Type B pancreatic cell (in vitro differentiated cells): ENCODE measurements at places on chromosomes 1 and 21.

DNA sequence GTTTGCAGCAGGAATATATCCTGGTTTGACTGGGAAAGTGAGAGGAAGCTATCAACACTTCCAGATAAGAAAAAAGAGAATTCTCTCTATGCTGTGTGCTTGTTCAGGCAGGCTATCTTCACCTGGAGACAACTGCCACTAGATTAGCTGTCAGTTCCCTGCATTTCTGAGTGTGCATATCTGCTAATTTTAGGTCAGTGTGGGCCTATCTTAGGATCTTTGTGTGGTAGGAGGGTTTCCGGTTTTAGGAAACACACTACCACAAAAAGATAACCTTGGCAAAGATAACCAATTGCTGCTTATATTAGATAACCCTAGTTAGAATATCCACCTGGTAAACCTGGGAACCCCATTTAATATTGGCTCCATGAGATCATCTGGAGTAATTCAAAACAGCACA lies 22.5 kb upstream of the GBP5 start:
- no peak for DNase-seq

- DNase-seq = peak; percentile 58
These were observed 288.3 kb downstream of the PCP4 start for GRCh38 chr21:40155563-40155962.

DNA sequence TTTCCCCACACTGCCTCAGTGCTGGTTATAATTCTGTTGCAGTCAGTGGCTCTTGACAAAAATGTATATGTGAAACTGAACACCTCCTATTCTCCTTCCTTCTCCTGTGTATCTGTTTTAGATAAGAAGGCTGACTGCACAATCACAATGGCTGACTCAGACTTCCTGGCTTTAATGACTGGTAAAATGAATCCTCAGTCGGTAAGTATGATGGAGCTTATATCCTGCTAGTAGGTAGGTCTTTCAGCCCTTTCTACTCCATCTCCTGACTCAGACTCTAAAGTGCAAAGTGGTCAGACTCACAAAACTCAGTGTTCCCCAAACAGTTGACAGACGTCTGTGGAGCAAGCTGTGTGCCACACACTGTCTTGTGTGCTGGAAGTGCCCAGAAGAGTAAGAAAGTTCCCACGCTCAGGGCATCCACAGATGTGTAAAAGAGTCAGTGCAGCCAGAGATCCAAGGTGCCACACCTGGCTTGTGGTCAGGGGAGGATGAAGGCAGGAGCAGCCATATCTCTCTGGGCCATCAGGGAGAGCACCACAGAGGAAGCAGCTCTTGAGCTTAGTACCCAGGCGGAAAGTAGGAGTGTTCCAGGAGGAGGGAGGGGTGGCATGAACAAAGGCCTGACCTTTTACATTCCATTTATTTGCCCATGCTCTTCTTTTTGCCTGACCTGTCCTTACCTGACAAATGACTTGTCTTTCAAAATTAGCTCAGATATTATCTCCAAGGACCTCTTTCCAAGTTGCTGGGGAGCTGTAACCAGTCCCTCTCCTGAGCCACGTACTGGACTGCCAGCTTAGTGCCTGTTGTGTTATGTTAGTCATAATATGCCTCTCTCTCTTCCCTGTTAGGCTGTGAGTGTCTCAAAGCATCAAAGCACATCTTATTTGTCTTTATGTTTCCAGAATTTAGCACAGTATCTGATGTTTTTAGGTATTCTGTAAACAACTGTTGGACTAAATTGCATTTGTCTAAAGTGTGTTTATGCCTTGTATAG lies 14.0 kb upstream of the PODN start:
- no peak for DNase-seq

DNA sequence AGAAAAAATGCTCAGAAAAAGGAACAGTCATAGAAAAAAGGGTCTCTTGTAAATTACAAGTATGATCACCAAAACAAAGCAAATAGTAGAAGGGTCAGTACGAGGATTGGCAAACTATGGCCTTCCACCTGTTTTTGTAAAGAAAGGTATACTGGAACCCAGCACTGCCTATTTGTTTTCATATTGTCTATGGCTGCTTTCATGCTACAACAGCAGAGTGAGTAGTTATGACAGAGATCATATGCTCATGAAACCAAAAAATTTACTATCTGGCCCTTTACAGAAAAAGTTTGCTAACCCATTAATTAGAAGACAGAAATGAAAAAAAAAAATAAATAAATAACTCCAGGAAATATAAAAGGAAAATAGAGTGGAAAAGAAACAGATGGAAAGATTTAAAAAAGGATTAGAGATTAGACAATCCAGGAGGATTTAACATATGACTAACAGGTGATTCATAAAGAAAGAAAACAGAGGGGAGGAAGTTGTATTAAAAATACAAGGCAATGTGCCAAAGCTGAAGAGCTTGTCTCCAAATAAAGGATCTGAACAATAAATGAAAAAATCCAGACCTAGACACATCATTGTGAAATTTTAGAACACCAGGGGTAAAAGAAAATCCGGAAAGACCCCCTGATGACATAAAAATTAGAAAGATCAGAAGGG lies 108.5 kb upstream of the SERTAD4 start:
- no peak for DNase-seq

GRCh38 chr1:154849645-154850131 lies 20.4 kb downstream of the KCNN3 start:
- no peak for DNase-seq

DNA sequence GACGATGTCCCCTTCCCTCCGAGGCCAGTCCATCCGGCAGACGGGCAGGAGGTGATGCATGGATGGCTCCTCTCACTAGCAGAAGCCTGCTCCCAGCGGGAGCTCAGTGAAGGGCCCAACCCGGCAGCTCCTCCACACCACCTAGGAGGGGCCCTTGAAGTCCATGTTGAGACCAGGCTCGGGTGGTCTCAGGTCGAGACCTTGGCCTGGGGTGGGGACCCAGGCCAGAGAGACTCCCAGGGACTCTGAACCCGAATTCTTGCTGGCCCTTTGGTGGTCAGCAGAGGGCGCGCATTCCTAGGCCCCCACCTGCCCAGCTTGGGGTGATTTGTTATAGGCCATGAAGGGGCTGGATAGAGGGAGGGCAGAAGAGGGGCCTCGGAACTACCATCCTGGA lies 642 bp upstream of the NT5C1A start:
- DNase-seq = no peak

- DNase-seq = no peak
These were observed 83.5 kb downstream of the DENND1B start for GRCh38 chr1:197691816-197692215.

DNA sequence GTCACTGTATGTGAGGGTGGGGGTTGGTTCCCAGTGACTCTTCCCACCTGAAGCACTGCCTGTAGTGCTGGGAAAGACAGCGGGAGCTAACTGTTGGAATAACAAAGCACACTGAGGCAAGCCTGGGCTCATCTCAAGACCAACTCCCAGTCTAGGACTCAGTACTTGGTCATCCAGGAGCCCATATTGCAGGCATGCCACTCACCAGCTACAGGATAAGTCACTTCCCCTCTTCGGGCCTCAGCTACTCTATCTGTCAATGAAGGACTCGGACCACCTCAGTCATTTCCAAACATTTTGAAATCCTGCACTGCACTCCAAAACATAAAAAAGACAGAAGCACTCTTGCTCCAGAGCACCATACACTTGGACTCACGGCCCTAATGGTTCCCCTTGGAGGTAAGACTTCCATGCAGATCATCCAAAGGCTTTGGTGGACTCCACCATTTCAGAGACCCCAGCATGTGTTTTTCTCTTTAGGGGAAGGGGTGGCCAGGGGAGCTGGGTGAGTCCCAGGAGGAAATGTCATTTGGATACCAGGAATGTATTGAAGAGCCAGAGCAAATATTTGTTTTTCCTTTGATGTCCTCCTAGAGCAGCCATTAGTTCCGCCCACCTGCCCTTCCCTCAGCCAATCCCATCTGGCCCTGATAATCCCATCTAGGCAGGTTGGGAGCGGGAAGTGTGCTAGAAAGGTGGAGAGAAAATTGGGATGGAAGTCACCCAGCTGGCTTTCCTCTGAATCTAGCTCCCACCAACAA lies 3.1 kb downstream of the NUAK2 start:
- no peak for DNase-seq

GRCh38 chr1:65067491-65068201 lies 80.4 kb upstream of the AK4 start:
- DNase-seq = peak; percentile 73

DNA sequence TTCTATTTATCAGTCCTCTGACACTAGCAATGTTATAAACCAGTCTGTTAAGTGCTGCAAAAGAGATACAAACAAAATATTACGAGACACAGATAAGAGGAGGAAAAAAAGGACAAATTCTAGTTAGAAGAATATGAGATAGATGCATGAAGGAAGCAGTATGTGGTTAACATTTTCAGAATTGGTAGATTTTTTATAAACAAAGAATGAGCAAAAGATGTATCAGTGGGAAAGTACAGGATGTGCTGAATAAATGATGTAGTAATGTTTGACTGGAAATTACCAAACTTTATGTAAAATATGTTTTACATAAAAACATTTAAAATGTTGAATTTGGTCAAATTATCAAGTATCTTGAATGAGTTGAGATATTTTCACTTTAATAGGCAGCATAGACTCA lies 574.2 kb downstream of the NUF2 start:
- no peak for DNase-seq

GRCh38 chr1:71753746-71754145 lies 528.6 kb downstream of the NEGR1 start:
- DNase-seq = no peak

GRCh38 chr1:236124965-236125364 lies 17.4 kb upstream of the GPR137B start:
- DNase-seq = no peak

GRCh38 chr1:90964444-90965035 lies 57.3 kb downstream of the ZNF644 start:
- DNase-seq = no peak

DNA sequence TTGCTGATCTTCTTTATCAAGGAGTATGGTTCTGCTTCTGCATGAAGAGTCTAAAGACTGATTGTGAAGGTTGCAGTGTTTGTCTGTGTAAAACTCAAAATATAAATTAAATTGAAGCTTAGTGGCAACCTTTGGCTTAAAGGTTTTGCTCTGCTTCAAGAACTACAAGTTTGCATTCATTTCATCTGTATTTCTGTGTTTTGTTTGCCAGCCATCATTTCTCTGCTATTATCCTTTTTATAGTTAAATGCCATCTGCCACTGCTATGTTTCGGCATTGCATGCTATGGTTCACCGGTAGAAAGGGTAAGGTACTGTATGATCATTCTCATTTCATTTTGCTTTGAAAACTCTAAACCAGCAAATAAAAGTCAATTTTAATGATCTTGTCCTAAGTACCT lies 52.9 kb downstream of the OSBPL9 start:
- DNase-seq = no peak

DNA sequence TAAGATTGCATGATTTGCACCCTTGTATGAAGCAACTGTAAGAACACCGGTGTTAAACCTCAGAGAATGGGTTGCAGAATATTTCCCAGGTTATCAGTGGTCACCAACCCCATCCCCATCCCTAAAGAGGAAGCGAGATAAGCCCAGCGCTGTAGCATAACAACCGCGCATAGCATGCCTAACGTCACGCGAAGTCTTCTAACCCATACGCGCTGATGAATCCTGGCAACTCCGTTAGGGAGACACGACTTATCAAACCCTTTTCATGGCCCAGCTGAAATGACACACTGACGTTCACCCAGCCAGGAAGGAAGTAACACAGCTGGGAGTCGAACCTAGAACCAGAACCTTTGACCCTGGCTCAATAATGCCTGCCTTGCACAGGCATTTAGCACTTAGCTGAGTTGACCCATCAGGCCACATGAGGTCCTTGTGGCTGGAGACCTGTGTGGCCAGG lies 24.2 kb downstream of the TMEM51 start:
- DNase-seq = no peak

DNA sequence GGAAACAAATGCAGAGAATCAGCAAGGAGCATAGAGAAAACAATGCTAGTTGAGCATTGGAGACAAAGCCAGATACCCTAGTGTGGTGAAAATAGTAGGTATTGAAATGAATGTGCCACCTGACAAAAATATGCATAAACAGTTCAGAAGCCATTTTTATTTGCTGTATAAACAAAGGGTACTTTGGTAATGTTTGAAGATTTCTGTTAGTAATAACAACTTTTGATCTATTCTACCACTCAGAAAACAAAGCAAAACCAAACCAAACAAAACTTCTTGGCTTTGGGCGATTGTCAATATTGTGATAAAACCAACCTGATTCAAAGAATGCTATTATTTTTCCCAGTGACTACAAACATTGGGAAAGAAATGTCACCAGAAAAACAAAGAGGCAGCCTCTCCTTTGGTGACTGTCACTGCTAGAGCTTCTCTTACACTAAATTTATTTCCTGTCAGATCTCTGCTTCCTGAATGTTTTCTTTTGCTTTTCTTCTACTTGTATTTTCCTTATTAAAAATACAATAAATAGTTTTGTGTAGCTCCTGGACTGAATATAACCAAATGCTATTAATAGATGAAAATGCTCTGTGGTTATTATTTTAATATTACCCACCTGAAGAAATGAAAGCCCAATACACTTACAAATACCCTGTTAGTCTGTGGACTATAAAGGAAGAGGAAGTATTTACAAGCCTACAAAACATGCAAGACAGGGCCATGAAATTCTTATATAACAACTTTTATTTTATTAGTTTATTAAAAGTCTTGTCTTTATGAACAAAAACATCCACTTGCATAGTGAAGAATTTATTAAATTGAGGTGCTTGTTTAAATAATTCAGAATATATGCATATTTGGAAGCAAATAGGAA lies 5.7 kb downstream of the ATP6V1G3 start:
- no peak for DNase-seq

- no peak for DNase-seq
These were observed 150.6 kb upstream of the HOOK1 start for GRCh38 chr1:59664166-59664565.

DNA sequence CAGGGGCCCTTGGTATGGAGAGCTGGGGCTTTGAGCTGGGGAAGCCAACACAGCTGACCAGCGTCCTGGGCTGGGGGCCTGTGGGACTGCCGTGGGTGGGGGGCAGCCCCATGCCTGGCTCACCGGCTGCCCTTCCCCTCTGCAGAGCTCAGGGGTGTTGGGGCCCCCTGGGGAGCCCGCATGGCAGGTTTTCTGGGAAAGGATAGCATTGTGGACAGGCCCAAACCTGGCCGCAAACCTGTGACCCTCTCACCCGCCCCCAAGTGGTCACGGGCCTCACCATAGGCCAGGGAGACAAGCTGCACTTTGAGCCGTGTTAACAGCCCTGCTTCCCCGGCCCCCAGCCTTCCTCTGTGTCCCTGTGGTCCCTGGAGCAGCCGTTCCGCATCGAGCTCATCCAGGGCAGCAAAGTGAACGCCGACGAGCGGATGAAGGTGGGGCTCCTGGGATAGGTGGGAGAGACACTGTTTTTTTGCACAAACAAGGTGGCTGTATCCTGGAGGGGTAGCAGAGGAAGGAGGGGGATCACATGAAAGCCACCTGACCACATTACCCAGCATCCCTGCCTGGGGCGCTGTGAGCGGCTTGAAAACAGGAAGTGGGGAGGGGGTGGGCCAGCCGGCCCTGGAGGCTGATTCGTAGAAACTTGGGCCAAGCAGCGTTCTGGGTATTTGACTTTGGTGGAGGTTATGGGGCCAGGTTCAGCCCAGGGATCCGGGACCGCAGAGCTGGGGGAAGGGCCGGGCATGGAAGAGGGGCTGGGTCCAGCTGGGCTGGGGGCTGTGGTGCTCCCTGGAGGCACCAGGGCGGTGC lies 65.9 kb downstream of the PIK3CD start:
- no peak for DNase-seq
